ENCODE measurements at places on chromosomes 11 and 22. TPM values are rescaled to one million over a fixed set of nuclear protein-coding genes. Genes with fewer than 3 reads are reported as not detected.
A peak's percentile ranks its signal among the peaks of the same experiment; 100 is the strongest.

GRCh38 chr11:47716692-47717091 is 1.5 kb upstream of the AGBL2 start:
- no peak for DNase-seq

DNA sequence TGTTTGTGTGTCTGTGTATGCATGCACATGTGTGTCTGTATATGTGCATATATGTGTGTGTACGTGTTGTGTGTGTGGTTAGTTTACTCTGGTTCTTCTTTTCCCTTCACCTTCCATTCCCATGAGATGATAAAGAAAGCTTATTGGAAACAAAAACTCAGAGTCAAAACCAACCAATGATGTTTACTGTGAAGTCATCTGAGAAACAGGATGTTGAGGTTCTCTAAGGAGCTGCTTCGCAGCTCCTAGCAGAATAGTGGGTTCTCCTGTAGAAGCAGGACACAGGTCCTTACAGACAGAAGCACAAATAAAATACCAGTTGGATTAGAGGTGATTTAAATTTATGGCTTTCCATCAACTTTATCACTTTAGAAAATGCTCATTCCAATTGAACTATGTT is 256.1 kb upstream of the PLET1 start:
- no peak for DNase-seq

The PHF21A gene
- 9.6 TPM for polyA plus RNA-seq

- DNase-seq: no peak
Measured at GRCh38 chr22:19446603-19447329, 745 bp downstream of the C22orf39 start.

GRCh38 chr22:41919357-41920224 is 4.7 kb upstream of the SHISA8 start:
- peak; percentile 67 for DNase-seq

The DGAT2 gene
- 9.2 TPM for polyA plus RNA-seq

DNA sequence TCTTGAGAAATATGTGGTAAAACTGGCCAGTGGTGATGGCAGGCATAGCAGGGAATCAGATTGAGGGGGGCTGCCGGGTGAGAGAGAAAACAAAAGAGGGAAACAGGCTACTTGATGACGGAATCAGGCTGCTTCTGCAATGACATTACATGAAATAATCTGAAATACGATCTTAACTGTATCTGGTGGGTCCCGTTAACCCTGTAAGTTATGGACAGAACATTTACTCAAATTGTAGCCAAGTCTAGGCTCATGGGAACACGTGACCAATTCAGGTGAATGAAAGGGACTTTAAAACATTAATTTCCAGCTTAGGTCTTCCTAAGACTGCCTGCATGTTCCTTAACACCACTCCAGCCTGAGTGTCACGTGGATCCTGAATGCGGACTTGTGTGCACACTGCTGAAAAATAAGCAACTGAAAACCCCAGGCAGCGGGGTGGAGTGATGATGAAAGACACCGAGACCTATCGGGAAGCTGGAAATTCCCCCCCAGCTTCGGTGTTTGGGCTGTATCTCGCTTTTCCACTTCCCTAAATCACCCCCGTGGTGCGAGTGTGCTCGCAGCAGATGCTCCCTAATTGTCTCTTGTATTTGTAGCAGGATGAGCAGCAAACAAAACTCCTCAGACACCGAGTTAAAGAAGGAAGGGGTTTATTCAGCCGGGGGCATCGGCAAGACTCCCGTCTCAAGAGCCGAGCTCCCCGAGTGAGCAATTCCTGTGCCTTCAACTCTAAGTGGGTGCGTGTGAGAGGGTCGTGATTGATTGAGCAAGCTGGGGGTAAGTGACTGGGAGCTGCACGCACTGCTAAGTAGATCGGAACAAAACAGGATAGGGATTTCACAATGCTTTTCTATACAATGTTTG is 145.0 kb upstream of the GRK3 start:
- DNase-seq: peak; percentile 16

The ELMOD1 gene
- polyA plus RNA-seq: 0.29 TPM

The ASRGL1 gene
- polyA plus RNA-seq: 6.5 TPM

The OR52A1 gene
- not detected for polyA plus RNA-seq

The AGBL2 gene
- polyA plus RNA-seq: 0.04 TPM

DNA sequence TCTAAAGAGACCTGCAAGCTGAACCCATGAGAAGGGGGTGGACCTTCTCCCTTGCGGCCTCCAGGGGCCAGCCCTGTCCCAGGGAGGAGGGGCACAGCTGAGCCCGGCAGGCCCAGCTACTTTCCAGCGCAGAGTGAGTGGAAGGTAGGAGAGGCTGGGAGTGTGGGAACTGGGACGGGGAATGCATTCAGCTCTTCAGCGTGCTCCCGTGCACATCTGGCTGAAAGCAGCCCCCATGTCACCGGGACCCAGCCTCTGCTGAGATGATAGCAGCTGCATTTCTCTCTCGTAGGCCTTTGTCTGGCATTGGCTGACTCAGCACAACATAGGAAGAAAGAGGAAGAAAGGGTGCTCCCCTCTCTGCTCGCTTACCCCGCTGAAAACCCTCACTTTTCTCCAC is 951.5 kb downstream of the TBC1D22A start:
- no peak for DNase-seq

The MUC5AC gene
- not detected for polyA plus RNA-seq

The ANGPTL5 gene
- 0.09 TPM for polyA plus RNA-seq

DNA sequence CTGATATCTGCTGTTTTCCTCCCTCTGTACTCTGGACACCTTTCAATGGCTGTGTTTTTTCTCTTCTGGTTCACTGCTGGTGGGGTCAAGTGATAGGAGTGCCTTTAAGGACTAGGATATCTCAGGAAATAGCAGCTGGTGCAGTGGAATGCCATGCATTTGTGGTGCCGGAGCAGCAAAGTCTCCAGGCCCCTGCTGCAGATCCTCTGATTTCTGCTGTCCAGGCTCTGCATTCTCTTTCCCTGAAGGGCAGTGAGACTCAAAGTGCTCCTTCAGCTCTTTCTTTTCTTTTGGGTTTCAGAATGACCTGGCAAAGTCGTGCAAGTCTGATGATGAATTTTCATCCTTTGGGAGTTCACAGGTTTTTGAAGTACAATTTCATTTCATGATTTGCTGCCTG is 774.3 kb downstream of the FAM181B start:
- no peak for DNase-seq

The EHBP1L1 gene
- polyA plus RNA-seq: 62.6 TPM

DNA sequence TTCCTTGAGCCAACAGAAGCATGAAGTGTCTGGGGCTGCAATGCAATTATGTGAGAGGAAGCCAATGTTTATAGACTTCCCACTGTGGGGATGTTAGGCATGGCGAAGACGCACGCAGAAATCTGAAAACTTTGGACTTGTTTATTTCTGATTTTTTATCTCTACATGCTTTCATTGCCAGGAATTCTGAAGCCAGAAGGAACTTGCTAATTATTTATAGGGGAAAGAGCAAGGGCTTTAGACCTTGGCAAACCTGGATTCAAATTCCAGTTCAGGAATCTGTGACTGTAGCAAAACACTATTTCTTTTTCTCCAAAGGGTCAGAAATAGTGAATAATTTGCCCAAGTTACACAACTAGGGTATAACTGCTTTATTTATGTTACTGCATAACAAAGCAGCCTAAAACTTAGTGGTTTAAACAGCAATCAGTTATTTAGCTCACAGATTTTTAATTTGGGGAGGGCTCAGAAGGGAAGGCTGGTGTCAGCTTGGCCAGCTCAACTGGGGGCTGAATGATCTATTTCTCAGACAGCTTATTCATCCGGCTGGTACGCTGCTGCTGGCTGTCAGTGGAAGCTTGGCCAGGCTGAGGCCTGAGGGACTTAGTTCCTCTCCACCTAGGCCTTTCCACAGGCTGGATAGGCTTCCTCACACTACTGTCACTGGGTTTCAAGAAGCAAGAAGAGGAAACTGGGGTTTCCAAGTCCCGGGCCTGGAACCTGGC is 1.9 kb upstream of the OR6Q1 start:
- no peak for DNase-seq

The CASP5 gene
- 0.03 TPM for polyA plus RNA-seq

GRCh38 chr22:49677495-49677889 is 150.2 kb downstream of the BRD1 start:
- DNase-seq: no peak

GRCh38 chr11:122832721-122833470 is 5.4 kb upstream of the CRTAM start:
- no peak for DNase-seq

The ARHGAP20 gene
- polyA plus RNA-seq: 0.15 TPM

DNA sequence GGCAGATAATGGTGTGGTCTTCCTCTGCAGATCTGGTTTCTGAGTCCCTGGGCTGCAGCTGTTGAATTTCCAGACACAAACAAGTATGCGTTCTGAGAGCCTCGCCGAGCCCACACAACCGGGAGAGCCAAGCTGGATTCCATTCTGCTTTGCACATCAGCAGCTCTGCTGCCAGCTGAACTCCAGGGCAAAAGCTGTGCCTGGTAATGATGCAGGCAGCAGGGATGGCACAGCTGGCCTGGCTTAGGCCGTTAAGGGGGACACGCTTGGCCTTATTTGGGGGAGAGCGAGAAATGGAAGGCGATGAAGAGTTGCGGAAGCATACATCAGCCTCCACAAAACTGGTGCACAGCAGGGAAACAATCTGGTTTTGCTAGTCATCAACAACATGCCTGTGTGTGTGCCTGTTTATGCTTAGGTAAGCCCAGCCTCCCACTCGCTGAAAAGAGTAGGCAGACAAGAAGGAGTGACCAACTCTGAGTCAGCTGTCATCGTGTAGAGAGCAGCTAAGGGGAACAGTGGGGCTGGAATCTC is 25.1 kb downstream of the ADAMTS8 start:
- DNase-seq: peak; percentile 58

GRCh38 chr11:126194121-126194543 is 17.3 kb downstream of the RPUSD4 start:
- no peak for DNase-seq

GRCh38 chr11:18321578-18321968 is 367 bp downstream of the HPS5 start:
- DNase-seq: no peak

GRCh38 chr22:30821863-30822215 is 127.2 kb downstream of the OSBP2 start:
- DNase-seq: no peak

DNA sequence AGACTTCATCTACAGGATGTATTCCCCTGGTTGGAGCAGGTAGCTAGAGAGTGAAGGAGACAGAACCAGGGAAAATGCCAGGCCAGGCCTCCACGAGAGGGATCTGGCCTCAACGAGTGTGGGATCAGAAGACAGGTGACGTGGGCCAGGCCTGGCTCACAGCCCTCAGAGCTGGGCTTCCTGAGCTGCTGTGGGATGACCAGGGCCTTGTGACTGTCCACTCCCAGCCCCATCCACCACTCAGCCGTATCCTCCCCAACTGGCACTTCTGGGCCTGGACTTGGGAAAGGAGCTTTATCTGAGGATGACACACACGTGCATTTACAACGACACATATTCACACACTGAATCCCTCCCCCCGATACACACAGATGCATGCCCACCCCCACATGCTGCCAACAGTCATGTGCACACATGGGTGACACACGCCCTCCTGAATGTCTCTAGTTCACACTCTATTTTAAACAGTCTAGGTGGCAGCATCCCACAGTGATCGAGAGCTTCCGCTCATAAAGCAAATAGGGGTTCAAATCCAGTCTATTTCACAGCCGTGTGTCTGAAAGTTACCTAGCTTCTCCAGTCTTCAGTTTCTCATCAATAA is 93.1 kb downstream of the TP53I11 start:
- DNase-seq: no peak

GRCh38 chr11:36271794-36272407 is 17.3 kb downstream of the COMMD9 start:
- DNase-seq: no peak

- no peak for DNase-seq
Measured at GRCh38 chr22:44086271-44087088, 62.4 kb downstream of the PARVB start.

DNA sequence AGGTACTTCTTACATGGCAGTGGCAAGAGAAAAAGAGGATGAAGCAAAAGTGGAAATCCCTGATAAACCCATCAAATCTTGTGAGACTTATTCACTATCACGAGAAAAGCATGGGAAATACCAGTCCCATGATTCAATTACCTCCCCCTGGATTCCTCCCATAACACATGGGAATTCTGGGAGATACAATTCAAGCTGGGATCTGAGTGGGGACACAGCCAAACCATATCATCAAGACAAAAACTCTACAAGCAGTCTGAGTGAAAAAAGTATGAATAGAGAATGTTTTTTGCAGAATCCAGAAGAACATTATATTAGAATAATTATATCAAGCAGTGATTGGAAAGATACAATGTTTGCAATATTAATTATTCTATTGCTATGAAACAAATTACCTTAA is 893.7 kb downstream of the FAM181B start:
- DNase-seq: no peak

DNA sequence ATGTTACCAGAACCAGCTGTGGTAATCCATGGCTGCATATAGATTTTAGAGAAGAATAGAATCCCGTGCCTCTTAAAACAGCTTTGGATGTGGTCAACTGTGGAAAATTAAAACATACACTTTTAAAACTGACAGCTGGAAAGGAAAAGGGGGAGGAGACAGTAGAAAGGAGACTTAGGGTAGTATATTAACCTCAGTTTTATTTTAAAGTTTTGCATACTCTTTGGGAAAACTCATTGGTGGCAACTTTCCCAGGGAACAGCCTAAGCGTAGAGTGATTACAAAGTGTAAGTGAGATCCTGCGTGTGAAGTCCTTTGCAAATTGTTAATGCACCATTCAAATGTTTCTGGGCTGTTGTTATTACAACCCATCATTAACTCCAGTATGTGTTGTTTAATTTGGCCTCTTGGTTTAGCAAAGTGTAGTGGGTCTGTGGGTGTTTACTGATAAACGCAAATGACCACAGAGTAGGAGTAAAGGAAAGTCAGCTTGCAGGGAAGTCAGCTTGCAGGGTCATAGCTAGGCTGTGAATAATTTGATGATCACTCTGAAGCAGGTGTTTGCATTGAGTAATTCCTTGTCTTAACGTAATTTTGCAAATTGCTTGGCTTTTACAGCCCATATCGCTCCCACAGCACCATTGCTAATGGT is 88.0 kb upstream of the DBX1 start:
- no peak for DNase-seq

The OR52I2 gene
- polyA plus RNA-seq: not detected

GRCh38 chr11:124193221-124194010 is 10.3 kb downstream of the OR10D3 start:
- DNase-seq: no peak

DNA sequence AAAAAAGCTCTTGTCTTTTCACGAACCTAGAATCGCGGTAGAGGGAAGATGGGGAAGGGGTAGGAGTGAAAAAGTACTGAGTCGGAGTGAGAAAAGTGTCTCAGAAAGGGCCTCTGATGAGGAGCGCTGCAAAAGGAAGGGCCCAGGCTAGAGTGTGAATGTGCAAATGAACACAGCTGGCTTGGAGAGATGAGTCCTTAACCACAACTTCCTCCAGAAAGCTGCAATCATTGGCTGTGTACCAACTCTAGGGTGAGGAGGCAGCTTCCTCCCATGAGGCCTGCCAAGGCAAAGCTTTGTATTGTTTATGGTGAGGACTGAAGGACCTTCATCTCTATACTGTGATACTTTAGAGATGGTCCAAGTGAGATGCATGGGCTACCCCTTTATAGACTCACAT is 566.9 kb upstream of the ANO5 start:
- DNase-seq: peak; percentile 13

The LRRN4CL gene
- 1.9 TPM for polyA plus RNA-seq

The SYT13 gene
- 0.67 TPM for polyA plus RNA-seq

The APOL5 gene
- polyA plus RNA-seq: not detected

The CARD10 gene
- 14.8 TPM for polyA plus RNA-seq
